ENCODE measurements at places on chromosomes 5 and 9.

DNA sequence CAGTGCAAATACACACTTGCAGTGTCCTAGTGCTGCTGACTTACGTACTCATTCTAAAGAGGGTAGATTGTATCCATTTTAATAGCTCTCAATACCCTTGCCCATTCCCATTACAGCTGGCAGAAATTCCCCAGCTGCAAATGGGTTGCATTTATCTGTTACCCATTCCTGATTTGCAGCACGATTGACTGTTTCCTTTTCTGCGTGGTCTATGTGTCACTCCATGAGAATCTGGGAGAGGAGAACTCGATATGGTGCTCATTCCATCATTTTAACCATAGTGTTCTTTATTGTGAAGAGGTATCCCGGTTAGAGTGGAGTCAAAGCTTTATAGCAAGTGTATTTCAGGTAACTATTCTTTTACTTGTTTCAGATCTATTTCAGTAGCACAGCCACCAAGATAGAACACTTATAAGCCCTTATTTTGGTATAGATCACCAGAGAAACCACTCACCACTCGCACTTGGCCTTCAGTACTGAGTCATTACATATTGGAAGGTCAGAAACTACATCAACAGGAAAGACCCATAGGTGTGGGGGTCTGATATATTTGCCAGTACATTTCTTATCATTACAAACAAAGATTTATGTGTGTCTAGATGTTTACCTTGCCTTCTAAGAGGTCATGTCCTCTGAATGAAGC is 139.5 kb downstream of the MUSK start:
- no peak for DNase-seq

DNA sequence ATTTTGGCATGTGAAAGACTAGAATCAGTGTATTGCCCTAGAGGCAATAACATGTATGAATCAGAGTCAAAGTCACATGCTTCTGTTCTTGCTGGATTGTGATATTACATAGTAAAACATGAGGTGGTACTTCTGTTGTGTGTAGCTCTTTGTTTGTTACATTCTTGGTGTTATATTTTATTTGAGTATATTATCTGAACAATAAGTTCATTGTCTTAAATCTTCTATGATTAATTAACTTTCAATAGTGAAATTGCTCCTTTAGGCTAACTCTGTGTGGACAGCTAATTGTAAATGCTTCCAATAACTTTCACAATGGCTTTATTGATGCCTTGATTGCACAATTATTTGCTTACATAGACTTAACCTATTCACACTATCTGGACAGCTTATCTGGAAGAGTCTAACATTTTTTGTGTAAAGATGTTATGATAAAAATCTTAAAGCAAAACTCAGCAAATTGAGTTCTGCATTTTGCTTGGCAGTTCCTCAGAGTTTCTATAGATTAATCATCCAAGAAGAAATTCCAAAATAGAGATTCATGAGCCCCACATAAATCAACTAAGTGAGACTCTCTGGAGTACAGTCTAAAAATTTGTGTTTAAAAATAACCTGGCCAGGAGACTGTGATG is 239.6 kb upstream of the TUSC1 start:
- no peak for DNase-seq

DNA sequence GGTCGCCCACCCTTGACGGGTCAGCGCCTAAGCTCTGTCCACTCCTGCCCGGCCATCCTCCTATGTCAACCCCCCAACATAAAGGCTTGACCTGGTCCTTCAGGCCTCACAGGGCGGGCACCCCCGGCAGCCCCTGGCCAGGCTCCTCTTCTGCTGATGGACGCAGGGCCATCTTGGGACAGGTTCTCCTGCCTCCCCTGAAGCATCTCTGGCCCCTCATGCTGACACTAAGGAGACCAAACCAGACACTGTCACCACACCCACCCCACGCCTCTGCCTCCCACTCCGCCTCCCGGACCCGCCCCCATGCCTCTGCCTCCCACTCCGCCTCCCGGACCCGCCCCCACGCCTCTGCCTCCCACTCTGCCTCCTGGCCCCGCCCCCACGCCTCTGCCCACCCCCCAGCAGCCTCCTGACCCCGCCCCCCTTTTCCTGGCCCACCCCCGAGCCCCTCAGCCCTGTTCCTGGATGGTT is 6.8 kb downstream of the OBP2A start:
- no peak for DNase-seq

GRCh38 chr9:93904649-93905472 is 50.3 kb downstream of the BARX1 start:
- DNase-seq = no peak

DNA sequence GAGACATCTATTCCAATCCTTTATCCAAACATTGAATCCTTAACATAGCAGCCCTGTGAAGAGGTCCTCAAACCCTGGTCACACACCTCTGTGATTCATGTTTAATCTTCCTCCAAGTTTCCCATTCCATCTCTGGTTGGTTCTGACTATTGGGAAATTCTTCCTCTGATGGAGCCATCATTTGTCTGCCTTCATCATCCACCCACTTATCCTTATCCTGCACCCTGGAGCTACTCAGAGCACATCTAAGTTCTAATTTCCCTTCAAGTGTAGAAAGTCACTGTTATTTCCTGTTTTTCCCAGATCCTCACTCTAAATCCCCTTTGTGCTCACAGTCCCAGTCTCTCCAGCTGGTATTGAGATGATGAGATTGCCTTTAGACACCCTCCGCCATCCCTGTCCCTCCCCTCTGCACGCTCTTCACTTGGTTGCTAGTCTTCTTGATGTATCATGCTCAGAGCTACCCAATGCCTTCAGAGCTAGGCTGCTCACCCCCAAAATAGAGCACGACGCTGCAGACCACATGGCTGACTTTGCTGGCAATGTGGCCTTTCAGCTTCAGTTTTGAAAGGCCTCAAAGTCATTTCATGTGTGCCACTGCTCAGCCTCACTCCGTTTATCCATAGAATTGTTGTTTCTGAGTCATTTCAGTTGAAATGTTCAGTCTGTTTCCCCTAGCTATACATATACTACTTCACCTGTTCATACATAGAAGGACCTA is 154.3 kb downstream of the PALM2AKAP2 start:
- DNase-seq = no peak

DNA sequence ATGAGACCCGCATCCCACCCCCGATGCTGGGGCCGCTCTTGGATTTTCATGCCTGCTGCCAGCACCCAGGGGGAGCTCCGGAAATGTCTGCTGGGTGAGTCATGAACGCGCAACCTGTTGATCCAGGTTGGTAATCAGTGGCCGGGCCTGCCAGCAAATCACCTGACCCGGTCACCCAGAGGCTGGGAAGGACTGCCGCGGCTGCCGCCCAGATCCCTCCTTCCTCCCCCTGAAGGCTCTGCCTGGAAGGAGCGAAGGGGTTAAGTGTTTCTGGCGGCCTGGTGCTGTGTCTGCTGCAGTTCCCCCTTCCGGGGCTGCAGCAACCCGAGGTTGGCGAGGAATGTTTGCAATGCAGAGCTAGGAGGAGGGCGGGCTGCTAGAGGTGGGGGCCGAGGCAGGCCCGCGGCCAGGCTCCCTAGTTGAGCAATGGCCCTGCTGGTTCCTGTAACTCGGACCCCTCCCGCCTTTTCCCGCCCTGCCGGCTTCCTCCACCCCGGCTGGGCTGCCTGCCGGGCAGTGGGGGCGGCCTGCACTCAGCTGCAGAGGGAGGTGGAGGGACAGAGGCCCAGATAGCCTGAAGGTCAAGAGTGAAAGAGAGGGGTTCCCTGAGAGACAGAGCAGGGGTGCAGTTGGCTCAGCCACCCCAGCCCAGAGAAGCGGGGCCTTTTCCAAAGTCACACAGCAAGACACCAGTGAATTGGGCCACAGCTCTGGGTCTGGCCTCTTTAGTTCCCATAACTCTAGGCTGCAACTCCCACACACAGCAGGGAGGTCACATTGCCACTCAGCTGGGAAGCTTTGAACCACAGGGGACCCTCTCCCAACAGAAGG is 156.3 kb upstream of the IER5L start:
- DNase-seq = peak; percentile 92

DNA sequence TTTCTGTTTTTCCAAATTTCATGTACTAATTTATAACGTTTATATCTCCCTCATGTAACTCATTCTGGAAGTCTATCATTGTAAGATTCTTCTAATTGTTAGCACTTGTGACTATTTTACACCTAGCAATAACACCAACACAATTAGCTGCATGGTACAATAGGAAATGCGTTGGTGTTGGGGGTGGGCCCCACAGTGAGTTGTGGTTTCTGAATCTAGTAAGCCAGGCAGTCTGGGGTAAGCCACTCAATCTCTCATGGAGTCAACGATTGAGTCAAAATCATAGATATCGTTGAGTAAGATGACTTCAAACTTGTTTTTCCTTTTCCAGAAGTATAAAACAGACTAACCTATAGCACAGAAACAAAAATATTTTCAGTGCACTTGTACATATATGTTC is 30.0 kb downstream of the IRX1 start:
- no peak for DNase-seq

DNA sequence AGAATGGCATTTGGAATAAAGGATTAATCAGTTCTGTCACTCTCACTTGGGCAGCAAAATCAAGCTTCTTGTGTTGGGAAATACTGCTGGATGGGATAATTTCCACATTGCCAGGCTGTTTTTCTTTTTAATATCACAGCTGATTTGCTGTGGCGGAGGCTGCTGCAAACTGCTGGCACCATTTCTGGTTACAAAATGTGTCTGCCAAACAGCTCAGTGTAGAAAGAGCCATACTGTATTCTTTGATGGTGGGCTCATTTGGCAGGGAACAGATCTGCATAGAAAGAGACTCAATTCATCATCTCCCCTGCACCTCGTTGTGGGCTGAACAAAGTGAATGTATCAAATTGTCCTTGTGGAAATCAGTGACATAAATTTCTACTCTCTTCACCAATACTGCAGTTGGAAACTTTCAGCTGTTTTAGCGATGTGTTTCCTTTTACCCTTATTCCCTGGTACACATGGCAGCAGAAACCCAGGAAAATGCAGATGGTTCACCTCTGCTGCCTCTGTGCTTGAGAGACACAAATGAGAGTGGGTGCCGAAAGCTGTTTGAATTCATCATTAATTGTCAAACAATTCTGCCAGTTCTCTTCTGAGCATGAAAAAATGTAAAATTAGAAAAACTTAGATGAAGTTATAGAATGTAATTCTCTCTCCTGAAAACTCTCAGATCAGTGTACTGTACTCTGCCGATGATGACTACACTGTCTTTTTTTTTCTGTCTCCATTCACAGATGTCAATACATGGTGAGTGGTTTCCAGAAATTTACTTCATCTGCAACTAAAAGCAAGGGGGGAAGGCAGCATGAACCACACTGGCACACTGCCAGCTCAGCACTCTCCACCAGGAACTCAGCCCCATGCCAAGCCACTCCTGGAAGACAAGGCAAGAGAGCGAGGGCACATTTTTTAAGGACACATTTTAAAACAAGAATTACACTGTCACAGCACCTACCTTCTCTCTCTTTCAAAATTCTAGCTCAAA is 75.0 kb downstream of the HMHB1 start:
- peak; percentile 41 for DNase-seq

DNA sequence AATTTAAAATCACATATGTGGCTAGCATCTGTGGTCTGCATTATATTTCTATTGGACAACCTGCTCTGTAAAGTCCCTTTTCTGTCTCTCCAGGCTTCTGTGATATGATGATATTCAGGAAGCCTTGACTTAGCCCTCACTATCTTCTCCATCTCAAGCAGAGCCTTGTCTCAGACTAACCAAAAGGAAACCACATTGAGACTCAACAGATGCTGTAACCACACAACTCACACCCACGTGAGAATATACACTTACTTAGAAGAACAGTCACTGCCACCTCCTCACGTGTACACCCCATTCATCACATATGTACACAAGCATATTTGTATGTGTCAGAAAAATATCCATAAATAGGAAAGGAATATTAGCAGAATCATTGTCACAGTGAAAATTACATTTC is 33.6 kb downstream of the HTR4 start:
- no peak for DNase-seq

GRCh38 chr5:72628771-72629371 is 121.7 kb upstream of the ZNF366 start:
- no peak for DNase-seq

- no peak for DNase-seq
These were observed 137.6 kb upstream of the WWC1 start for GRCh38 chr5:168153876-168154270.

DNA sequence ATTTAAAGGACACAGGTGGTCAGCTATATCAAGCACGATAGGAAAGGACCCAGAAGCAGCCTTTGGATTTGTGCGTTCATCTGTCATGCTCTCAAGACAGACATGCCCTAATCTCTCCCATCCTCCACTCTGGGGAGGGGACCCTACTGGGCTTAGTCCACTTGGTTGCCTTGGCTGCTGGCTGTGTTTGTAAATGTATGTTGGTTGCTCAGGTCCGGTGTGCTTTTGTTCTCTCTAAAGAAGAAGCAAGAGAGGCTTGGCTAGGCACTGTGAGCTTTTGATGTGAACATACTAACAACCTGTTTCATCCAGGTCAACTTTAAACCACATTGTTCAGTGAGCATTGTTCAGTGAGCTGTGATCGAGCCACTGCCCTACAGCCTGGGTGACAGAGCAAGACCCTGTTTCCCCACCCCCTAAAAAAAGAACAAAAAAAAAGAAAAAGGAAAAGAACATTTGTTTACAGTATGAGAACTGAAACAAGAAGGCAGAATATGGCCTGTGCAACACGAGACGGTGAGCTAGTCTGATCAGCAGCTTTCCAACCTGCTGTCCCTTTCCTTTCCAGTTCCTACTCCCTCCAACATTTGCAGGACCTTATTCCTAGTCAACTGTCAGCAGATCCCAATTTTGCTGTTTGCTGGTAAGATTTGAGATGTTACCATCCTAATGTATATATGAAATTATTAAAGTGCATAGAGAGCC is 228.3 kb downstream of the ARHGAP26 start:
- no peak for DNase-seq

DNA sequence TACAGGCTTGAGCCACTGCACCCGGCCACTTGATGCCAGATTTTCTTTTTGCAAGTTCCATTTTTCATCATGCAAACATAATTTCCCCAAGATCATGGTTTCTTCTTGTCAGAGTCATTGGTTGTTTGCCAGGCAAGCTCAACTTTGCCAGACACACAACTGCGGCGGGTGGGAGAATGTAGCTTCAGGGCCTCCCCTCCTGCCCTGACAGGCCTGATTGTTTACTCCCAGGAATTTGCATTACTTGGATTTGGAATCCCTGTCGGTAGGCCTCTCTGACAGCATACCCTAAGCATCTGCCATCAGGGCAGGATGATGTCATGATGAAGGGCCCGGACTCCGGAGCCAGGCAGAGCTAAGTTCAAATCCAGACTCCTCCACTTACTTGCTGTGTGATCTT is 15.1 kb downstream of the RPS14 start:
- peak; percentile 59 for DNase-seq

Data from fibroblast of the conjunctiva (primary cell).